ENCODE measurements at places on chromosomes 5 and 9. TPM values are rescaled to one million over a fixed set of nuclear protein-coding genes. Genes with fewer than 3 reads are reported as not detected.
A peak's percentile ranks its signal among the peaks of the same experiment; 100 is the strongest.

PCDHA11 gene
- total RNA-seq: not detected

SMIM3 gene
- total RNA-seq: 7.9 TPM

SAPCD2 gene
- total RNA-seq: 0.09 TPM

DAB2 gene
- total RNA-seq: 2.9 TPM

PRDM9 gene
- total RNA-seq: not detected

BTNL3 gene
- total RNA-seq: not detected

RUSC2 gene
- total RNA-seq: 0.50 TPM

GRM6 gene
- total RNA-seq: not detected

RBM18 gene
- 21.4 TPM for total RNA-seq

PCDHGB5 gene
- 0.49 TPM for total RNA-seq

RLN1 gene
- total RNA-seq: 7.2 TPM

DNA sequence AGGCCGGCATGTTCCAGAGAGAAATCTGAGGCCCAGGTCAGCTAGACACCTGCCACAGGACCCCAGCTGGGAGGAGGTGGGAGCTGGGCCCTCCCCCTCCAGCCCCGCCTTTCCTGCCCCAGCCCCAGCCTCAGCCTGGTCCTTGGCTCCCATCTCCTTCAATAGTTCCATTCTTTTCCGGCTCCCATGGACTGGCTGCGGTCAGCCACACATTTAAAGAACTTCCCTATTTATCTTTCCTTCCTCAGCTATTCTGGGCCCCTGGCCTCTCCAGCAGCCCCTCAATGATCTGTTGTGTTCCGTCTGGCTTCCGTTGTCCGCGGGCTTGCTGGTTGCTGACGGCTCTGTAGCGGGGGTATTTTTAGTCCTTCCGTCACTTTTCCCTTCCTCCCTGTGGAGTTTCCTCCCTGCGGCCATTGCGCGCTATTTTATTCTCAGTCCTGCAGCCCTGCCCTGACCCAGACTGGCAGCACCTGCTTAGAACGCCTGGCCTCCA lies 73.8 kb downstream of the AMBP start:
- H3K27me3 ChIP-seq: no peaks in the 10 kb centered on the region
- no peaks in the 10 kb centered on the region for H3K36me3 ChIP-seq
- no peak overlapping the region for H3K4me3 ChIP-seq
- no peak for DNase-seq
- H3K4me1 ChIP-seq: no peaks in the 10 kb centered on the region

DNA sequence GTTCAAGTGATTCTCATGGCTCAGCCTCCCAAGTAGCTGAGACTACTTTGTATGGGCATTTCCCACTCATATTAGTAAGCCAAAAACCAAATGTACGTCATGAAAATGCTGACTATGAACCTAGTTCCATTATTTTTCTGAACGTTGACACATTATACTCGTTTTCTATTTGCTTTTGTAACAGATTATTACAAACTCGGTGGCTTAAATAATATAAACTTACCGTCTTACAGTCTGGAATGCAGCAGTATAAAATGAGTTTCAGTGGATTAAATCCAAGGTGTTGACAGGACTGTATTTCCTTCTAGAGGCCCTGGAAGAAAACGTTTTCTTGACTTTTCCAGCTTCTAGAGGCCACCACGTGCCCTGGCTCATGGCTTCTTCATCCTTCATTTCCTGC lies 517.0 kb downstream of the GADD45G start:
- H3K27ac ChIP-seq: no peak overlapping the region
- DNase-seq: no peak
- H3K27me3 ChIP-seq: no peaks in the 10 kb centered on the region
- H3K36me3 ChIP-seq: no peaks in the 10 kb centered on the region
- H3K4me1 ChIP-seq: no peaks in the 10 kb centered on the region
- no peak overlapping the region for H3K4me3 ChIP-seq

DNA sequence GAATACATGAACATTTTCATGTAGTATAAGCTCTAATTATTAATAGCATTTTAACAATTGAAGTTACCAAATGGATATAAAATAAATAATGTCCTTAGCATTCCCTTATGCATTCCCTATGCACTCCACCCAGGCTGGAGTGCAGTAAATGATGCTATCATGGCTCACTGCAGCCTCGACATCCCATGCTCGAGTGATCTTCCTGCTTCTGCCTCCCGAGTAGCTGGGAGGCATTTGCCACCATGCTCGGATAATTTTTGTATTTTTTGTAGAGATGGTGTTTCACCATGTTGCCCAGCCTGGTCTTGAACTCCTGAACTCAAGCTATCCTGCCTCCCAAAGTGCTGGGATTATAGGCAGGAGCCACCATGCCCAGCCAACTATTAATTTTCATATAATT lies 184.0 kb downstream of the PBX3 start:
- DNase-seq: no peak
- H3K27me3 ChIP-seq: no peaks in the 10 kb centered on the region
- H3K4me3 ChIP-seq: no peak overlapping the region
- no peaks in the 10 kb centered on the region for H3K4me1 ChIP-seq

- no peak for DNase-seq
- no peak overlapping the region for H3K4me3 ChIP-seq
- H3K36me3 ChIP-seq: no peaks in the 10 kb centered on the region
- H3K4me1 ChIP-seq: peaks cover 42% of the 10 kb centered on the region
Measured at GRCh38 chr5:148858547-148858946, 32.1 kb downstream of the ADRB2 start.

DNA sequence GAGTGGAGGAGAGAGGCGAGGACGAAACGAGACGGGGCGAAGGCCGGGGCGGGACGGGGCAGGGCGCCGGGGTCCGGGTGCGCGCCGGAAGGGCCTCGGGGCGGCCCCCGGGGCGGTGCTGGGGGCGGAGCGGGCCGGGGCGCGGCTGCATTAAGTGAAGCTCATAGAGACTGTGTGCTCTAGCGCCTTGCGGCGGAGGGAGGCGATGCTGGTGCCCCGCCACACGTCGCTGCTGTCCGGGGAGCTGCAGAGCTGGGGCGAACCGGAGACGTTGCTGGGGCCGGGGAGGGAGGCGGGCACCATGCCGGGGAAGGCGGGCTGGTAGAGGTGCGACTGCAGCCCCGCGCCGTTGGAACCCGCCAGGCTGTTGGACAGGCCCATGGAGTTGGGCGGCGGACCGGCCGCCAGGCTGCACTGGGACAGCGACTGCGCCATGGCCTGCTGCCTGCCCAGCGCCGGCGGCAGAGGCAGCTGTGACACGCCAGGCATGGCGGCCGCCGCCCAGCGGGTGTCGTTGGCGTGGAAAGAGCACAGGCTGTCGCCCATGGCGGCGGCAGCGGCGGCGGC lies 8.3 kb downstream of the OTP start:
- peak overlapping the region; percentile 46 for H3K4me3 ChIP-seq
- H3K4me1 ChIP-seq: peaks cover 17% of the 10 kb centered on the region
- no peak for DNase-seq
- no peaks in the 10 kb centered on the region for H3K36me3 ChIP-seq
- no peak overlapping the region for H3K27ac ChIP-seq

DNA sequence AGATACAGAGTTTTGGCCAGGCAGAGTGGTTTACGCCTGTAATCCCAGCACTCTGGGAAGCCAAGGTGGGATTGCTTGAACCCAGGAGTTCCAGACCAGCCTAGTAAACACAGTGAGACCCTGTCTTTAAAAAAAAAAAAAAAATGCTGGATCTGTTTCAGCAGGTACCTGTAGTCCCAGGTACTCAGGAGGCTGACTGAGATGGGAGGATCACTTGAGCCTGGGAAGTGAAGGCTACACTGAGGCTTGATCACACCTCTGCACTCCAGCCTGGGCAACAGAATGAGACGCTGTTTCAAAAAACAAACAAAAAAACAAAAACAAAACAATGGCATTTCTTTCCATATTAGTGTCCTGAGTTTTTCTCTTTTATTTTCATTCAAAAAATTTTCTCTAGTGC lies 19.0 kb downstream of the UNC13B start:
- H3K27ac ChIP-seq: no peak overlapping the region
- H3K4me1 ChIP-seq: no peaks in the 10 kb centered on the region
- no peaks in the 10 kb centered on the region for H3K36me3 ChIP-seq
- H3K4me3 ChIP-seq: no peak overlapping the region

- H3K4me3 ChIP-seq: no peak overlapping the region
- no peaks in the 10 kb centered on the region for H3K4me1 ChIP-seq
- DNase-seq: no peak
Measured at GRCh38 chr5:59645380-59645779, 248.1 kb downstream of the PDE4D start.

DNA sequence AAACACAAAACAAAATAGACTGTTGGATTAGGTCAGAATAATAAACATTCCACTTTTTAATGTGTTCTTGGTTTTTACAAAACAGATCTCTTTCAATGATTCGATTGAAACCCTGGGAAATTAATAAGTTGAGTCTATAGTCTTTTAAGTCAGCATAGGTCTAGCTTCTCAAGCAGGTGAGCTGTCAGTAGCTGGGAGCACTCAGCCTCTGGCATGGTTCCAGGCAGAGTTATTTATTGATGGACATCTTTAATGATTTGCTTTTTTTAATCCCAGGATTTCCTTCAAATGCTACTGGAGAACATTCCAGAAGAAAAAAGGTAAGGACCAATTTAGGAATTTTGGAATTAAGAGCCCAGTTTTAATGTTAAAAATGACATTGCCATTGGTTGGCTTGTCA lies 241.0 kb downstream of the AOPEP start:
- no peak overlapping the region for H3K4me3 ChIP-seq
- no peaks in the 10 kb centered on the region for H3K27me3 ChIP-seq
- no peak overlapping the region for H3K27ac ChIP-seq
- DNase-seq: no peak
- H3K36me3 ChIP-seq: no peaks in the 10 kb centered on the region

GRCh38 chr9:91008568-91008967 lies 206.9 kb downstream of the SYK start:
- H3K27me3 ChIP-seq: no peaks in the 10 kb centered on the region
- H3K36me3 ChIP-seq: no peaks in the 10 kb centered on the region
- no peaks in the 10 kb centered on the region for H3K4me1 ChIP-seq
- H3K4me3 ChIP-seq: no peak overlapping the region
- DNase-seq: no peak

GRCh38 chr5:164358531-164359259 lies 853.3 kb downstream of the MAT2B start:
- H3K36me3 ChIP-seq: no peaks in the 10 kb centered on the region
- no peak overlapping the region for H3K27ac ChIP-seq
- DNase-seq: no peak
- H3K4me1 ChIP-seq: no peaks in the 10 kb centered on the region
- no peaks in the 10 kb centered on the region for H3K27me3 ChIP-seq

GRCh38 chr9:38434853-38435252 lies 10.6 kb upstream of the IGFBPL1 start:
- no peaks in the 10 kb centered on the region for H3K27me3 ChIP-seq
- DNase-seq: no peak
- no peak overlapping the region for H3K4me3 ChIP-seq
- no peaks in the 10 kb centered on the region for H3K36me3 ChIP-seq
- H3K4me1 ChIP-seq: no peaks in the 10 kb centered on the region
- no peak overlapping the region for H3K27ac ChIP-seq

DNA sequence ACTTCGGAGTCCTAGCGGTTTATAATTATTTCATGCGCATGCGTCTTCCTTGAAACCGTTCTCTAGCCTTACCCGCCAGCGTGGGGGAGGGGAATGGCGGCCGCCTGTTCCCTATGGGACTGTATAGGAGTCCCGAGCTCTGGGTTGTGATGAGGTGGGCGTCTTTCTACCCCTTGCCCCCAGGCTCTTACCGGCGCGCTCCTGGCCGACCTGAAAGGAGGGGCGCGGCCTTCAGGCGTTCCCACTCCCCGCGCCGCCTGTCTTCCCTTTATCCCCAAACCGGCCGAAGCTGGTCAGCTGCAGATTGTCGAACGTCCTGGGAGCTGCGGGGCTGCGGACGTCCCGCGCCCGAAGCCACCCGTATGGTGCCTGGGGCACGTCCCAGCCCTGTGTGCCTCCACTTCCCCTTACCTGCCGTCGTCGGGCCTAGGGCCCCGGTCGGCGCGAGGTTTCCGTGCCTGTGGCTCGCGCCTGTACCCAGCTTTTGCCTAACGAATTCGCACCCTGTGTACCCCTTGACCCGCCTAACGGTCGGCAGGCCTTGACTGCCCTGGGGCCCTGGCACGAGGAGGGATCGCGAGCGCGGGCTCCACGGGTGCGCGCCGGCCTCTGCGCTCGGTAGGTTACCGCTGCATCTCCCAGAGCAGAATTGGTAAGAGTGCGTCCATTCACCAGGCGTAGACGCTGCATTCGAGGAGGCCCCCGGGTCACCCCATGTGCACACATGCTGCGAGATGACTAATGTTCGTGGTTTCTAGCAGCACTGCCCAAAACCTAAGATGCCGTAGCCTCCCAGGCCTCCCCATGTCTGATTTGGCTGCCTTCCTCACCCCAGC lies 653 bp upstream of the HNRNPH1 start:
- DNase-seq: no peak
- H3K27ac ChIP-seq: peak overlapping the region; percentile 96
- no peaks in the 10 kb centered on the region for H3K27me3 ChIP-seq
- peaks cover 32% of the 10 kb centered on the region for H3K36me3 ChIP-seq
- H3K4me3 ChIP-seq: peak overlapping the region; percentile 24

DNA sequence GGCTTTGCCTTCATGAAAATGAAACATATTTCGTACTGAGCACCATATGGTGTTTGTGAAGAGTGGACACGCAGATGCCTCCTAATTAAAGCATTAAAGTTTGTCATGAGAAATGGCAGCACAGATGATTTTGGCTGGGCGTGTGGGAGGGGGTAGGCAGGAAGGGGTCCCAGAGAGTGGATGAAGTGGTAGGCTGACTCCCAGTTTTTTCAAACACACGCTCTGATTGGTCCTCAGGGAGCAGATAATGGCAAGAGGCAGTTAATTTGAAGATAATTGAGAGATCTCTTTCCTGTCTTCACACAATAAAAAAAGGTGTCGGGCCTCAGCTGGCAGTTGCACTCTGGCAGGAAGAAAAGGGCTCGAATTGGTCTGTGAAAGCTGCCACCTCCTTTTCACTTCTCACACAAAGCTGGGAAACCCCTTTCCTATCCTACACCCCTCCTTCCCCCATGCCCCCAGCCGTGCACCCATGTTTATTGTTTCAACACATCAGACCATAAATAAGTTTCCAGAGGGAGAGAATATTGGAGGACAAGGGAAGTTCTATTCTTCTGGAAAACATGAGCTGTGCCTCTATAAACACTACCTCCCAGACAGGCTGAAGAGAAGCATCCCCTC lies 429.6 kb downstream of the ARHGEF28 start:
- no peak for DNase-seq
- H3K27me3 ChIP-seq: no peaks in the 10 kb centered on the region
- H3K4me1 ChIP-seq: no peaks in the 10 kb centered on the region
- H3K4me3 ChIP-seq: no peak overlapping the region
- no peaks in the 10 kb centered on the region for H3K36me3 ChIP-seq
- no peak overlapping the region for H3K27ac ChIP-seq

- H3K4me1 ChIP-seq: no peaks in the 10 kb centered on the region
- no peak overlapping the region for H3K27ac ChIP-seq
- H3K4me3 ChIP-seq: no peak overlapping the region
- no peaks in the 10 kb centered on the region for H3K27me3 ChIP-seq
Measured at GRCh38 chr5:1412621-1413020, 32.6 kb downstream of the SLC6A3 start.

- no peaks in the 10 kb centered on the region for H3K27me3 ChIP-seq
- H3K4me1 ChIP-seq: no peaks in the 10 kb centered on the region
- no peaks in the 10 kb centered on the region for H3K36me3 ChIP-seq
- no peak for DNase-seq
- no peak overlapping the region for H3K4me3 ChIP-seq
Measured at GRCh38 chr5:95130941-95131340, 154.0 kb downstream of the MCTP1 start.

GRCh38 chr5:80008995-80009765 lies 18.1 kb upstream of the MTX3 start:
- DNase-seq: no peak
- H3K4me1 ChIP-seq: no peaks in the 10 kb centered on the region
- no peaks in the 10 kb centered on the region for H3K27me3 ChIP-seq
- no peak overlapping the region for H3K4me3 ChIP-seq
- no peaks in the 10 kb centered on the region for H3K36me3 ChIP-seq

Measured in CD4-positive, alpha-beta memory T cell (primary cell).